Ascending aorta (tissue), 2 donors: ENCODE measurements at places on chromosomes 1 and 21.

DNA sequence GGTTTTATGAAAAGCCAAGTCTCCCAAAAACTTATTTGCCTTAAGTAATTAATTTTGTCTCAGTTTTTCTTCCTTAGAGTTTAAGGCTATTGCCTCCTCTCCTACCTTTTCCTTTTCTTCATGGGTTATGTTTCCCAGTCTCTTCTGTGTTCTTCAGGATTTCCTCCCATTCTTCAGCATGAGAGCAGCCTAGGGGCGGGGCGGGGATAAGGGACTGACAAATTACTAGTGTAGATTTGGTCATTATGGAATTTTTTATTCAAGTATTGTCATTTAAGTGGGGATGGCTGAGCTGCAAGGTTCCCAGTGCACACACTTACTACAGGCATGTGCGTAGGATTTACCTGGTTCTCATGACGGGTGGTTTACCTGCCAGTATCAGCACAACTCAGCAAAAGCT lies 35.2 kb upstream of the PIGV start:
- DNase-seq, result no peak

GRCh38 chr1:215749414-215749813 lies 182.3 kb downstream of the KCTD3 start:
- DNase-seq, result no peak

DNA sequence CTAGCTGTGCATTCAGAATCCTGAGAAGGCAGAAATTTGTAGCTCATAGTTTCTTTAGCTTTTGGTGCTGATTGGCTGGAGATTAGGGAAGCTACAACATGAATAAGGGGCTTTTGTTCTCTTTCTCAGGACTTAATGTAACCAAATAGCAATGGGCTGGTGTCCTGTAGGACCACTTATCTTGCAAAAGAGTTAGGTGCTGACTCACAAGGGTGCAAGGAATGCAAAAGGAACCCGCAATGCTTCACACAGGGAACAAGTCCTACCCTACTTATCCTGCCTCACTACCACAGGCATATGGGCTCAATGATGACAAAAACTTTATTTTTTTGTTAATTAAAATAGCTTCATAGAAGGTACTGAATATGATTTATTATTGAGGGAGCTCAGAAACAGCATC lies 541.5 kb downstream of the AMY1C start:
- DNase-seq, result no peak

- no peak for DNase-seq
Observed at GRCh38 chr1:172283766-172284165, 136.7 kb upstream of the C1orf105 start.

GRCh38 chr1:205144751-205145150 lies 23.0 kb upstream of the RBBP5 start:
- DNase-seq, result no peak

DNA sequence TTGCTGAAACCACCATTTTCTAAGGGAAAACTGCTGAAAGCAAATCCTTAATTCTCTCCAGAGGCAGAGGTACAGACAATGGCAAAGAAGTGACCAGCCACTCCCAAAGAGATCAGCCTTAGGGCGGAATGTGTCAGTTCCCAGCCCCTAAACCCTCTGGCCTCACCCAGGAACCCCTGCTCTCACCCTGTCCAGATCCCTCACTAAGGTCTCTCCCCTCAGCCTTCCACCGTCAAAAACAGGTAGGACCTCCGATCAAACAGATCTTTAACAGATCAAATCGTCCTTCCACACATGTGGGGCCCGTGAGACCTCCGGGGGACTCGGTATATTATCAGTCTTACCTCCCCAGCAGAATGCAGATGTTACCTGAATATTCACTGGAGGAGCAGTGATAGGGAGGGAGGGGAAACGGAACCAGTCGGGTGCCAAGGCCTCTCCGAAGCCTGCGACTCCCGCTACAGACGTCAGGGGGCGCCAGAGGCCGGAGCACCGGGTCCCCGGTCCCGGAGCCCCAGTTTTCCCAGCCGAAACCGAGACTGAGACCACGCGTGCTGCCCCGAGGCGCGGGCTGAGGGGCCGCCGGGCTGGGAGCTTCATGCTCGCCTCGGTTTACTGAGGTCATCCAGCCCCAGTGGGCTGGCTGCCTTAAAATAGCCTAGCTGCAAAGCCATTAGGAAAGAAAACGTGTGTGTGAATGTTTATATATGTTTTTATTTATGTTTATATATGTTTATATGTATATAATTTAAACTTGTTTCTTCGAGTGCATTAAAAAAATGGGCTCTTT lies 23.6 kb downstream of the GPA33 start:
- no peak for DNase-seq

GRCh38 chr1:84775535-84775920 lies 85.3 kb upstream of the SSX2IP start:
- DNase-seq, result no peak

- no peak for DNase-seq
Observed at GRCh38 chr1:224185208-224185607, 2.2 kb downstream of the DEGS1 start.

- no peak for DNase-seq
Observed at GRCh38 chr1:240219104-240219503, 127.4 kb downstream of the FMN2 start.

DNA sequence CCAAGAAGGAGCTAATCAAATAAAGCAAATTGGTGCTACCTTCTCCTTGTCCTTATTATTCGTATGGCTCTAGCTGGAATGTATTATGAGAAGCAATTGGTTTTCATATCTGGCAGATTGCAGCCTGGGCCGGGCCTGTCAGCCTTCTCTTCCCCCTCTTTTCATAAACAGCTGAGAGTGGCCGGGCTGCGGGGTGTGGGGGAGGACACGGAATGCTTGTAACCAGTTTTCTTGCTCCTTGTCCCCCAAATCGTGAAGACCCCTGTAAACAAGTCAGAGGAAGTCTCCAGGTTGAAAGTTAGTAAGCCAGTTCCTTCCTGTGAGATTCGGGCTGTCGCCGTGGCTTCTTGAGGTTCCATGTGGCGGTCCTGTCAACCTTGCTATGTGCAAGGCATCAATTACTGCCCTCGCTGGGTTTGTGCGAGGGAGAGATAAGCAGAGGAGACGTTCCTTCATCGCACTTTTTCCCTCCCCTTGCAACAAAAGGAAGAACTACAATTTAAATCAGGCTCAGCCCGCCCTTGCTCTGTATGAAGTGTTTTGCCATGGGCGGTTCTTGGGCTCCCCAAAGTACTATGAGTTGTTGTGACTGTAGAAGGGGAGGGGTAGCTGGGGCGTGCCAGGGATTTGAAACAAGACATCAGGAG lies 450.7 kb downstream of the CAMTA1 start:
- no peak for DNase-seq

DNA sequence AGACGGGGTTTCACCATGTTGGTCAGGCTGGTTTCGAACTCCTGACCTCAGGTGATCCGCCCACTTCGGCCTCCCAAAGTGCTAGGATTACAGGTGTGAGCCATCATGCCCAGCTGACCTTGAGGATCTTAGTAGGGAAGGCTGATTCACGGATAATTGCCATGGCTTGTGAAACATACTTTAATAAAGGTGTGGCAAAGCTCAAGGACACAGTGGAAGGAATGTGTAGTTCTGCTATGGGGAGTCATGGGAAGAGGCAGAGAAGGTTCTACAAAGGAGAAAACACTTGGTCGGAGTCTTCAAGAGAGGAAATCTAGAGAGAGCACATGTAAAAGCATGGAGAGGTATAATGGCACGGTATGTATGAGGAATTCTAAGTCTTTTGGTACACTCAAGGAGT lies 12.7 kb upstream of the PTCH2 start:
- no peak for DNase-seq

DNA sequence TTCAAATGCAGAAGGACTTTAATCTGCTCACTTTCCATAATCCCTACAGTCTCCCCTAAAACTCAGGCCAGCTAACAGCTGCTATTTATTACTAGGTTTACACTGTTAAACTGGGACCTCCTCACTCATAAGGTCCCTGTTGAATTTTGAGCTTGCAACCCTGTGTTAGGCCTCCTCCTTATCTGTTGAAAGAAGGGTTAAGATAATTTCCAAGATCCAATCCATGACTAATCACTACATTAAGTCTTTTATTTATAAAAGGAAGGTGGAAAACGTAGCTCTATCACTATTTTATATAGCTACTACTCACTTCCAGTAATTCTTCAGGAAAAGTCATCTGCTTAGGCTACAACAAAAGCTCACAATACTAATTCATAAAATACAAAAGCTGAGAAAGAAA lies 79.5 kb downstream of the EVI5 start:
- DNase-seq, result no peak

- no peak for DNase-seq
Observed at GRCh38 chr1:121516234-121516967, 331.6 kb downstream of the SRGAP2C start.

GRCh38 chr1:25798666-25799351 lies 1.2 kb upstream of the SELENON start:
- no peak for DNase-seq

DNA sequence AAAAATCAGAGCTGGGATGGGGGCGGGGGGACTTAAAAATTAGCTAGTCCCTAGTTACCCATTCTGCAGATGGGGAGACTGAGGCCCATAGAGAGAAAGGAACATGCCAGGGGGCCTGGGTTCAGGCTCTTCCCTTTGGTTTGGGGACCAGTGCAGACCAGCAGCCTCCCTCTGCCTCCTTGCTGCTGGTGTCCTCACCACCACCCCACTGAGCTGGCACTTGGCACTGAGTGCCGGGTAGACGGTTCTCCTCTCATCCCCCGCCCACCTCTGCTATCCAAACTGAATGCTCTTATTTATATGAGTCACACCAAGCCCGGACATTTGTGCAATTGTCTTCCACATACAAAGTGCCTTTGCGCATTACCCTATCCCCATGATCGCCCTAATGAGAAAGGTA lies 39.2 kb downstream of the CAMK2N1 start:
- DNase-seq, result no peak

GRCh38 chr1:33141781-33142180 lies 40.1 kb downstream of the TRIM62 start:
- DNase-seq, result no peak

DNA sequence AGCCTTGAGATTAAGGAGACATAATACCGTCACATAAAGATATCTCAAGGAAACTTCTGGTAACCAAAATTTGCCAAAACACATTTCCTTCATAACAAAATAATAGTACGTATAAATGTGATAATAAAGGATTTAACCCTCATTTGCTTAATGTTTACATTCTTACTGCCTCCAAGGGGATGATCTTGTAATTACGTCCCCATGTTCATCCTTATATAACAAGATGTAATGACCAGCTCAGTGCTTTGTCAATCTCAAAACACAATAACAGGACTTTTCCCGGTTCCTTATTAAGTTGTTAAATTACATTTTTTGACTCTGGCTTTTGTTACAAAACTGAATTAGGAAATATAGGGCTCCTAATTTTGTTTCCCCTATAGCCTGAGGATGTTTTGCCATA lies 41.3 kb upstream of the UHMK1 start:
- no peak for DNase-seq

GRCh38 chr1:37620707-37621106 lies 14.0 kb downstream of the RSPO1 start:
- no peak for DNase-seq

- no peak for DNase-seq
Observed at GRCh38 chr1:30756206-30756544, 1.4 kb downstream of the LAPTM5 start.

DNA sequence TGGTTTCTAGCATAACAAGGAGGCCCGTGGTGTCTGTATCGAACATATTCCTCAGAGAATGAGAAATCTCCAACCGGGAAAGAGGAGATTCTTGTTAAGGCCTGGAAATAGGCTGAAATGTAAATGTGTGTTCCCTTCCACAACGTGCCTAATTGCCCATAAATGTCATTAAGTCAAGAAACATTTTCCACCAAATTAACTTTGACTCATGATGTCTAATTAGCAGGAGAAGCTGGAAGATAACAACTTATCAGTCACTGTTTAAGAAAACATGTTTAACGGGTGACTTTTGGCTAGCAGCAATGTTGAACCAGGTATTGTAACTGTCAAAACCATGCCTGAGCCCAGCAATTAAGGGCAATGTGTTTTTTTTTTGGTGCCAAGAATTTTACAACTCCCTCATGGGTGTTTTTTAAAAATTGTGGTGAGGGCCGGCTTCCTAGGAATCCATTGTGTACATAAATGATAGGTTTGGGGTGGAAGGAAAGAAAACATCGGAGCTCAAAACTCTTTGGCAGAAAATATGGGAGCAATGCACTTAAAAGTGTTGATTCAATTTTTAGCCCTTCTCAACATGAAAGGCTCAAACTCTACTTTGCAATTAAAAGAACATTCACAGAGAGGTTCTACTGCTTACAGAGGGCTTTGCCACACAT lies 67.0 kb downstream of the OLIG1 start:
- DNase-seq, result no peak

- no peak for DNase-seq
Observed at GRCh38 chr1:192557841-192558595, 17.6 kb upstream of the RGS1 start.

DNA sequence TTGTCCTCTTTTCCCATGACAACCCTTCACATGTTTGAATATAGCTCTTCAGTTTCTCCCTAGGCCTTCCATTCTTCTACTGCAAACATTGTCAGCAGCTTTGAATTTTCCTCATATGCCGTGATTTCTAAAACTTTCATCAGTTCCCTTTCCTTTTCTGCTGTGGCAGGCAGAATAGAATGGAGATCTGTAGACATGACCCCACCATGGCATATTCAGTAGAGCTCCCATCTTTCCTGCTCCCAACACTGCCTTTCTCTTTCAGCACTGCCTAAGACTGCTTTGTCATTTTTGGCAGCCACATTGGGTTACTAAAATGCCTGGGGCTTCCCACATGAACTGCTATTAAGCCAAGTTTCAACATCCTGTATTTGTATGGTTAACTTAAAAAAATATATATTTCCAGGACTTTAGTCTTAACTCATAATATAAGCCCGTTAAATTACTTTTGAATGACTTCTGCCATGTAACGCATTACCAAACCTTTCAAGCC lies 60.9 kb downstream of the TBX19 start:
- no peak for DNase-seq

DNA sequence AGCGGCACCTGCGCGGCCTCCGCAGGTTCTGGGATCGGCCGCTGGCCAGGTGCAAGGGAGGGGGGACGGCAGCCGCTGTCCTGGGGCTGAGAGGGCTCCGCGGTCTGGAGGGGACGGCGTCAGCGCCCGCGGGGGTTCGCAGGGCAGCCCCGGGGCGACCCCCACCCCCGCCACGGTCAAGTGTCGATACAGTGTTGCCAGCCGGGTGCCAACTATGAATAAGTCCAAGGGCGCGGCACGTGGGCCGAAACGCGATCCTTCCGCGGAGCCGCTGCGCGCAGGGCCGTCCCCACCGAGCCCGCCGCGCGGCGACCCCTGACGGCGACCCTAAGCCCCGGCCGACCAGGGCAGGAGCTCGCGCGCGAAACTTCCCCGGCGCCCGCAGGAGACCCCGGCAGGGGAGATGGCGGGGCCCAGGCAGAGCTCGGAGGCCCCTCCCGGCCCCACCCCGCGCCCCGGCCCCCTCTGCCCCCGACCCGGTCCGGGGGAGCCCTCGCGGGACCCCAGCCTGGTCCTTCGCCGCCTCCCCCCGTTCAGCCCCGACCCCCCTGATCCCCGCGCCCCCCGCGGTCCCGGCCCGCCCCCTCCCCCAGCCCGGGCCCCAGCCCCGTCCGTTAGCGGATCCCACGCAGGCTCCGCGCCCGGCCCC lies 586 bp upstream of the AGPAT3 start:
- DNase-seq, result no peak
